Suprapubic skin (tissue), 4 donors: ENCODE measurements at places on chromosomes 2 and 18. TPM values are rescaled to one million over a fixed set of nuclear protein-coding genes. Genes with fewer than 3 reads are reported as not detected.
A peak's percentile ranks its signal among the peaks of the same experiment; 100 is the strongest.

DNA sequence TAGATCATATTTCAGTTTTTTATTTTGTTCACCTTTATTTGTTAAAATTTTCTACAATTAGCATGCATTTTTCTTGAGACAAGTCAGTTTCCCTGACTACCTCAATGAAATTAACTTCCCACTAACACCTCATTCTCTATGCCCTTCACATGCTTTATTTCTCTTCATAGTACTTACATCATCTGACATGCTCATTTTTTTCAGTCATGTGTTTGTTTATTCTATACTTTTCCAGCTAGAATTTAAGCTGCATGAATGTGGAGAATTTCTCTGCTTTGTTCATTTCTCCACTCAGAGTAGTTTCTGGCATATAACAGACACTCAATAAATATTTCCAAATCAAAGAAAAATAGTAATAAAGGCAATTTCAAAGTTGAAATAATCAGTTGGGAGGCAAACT is 78.9 kb upstream of the SCN7A start:
- no peak for DNase-seq
- H3K4me1 ChIP-seq = no peaks in the 10 kb centered on the region
- no peak overlapping the region for H3K27ac ChIP-seq
- no peak overlapping the region for H3K4me3 ChIP-seq
- H3K36me3 ChIP-seq = no peaks in the 10 kb centered on the region

DNA sequence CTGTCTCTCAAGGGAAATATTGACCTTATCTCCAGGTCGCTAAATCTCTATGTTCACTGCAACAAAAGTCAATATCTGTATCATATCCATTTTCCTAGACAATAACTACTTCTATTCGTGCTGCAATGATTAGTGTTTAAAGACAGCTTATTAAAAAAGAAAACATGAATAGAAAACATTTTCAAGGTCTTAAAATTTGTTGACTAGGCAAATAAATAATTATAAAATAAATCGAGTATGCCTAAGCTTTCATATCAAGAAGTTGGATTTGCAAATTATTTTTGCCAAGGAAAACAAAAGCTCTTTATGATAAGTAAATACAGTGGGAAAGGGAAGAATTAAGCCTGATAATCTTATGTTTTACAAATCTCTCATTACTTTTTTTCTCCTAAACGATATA is 428.5 kb downstream of the NUP35 start:
- H3K4me3 ChIP-seq = no peak overlapping the region
- no peaks in the 10 kb centered on the region for H3K36me3 ChIP-seq
- H3K27ac ChIP-seq = no peak overlapping the region
- no peaks in the 10 kb centered on the region for H3K4me1 ChIP-seq
- H3K27me3 ChIP-seq = no peaks in the 10 kb centered on the region

GRCh38 chr2:10252661-10253060 is 50.0 kb upstream of the HPCAL1 start:
- no peaks in the 10 kb centered on the region for H3K4me1 ChIP-seq
- H3K4me3 ChIP-seq = no peak overlapping the region
- no peaks in the 10 kb centered on the region for H3K27me3 ChIP-seq
- H3K36me3 ChIP-seq = no peaks in the 10 kb centered on the region

- H3K27ac ChIP-seq = peak overlapping the region; percentile 90
- no peaks in the 10 kb centered on the region for H3K36me3 ChIP-seq
- H3K4me3 ChIP-seq = no peak overlapping the region
- H3K4me1 ChIP-seq = peaks cover 69% of the 10 kb centered on the region
These were observed 128.0 kb downstream of the ARL4C start for GRCh38 chr2:234368861-234369261.

- no peaks in the 10 kb centered on the region for H3K27me3 ChIP-seq
- no peak overlapping the region for H3K27ac ChIP-seq
- H3K4me1 ChIP-seq = no peaks in the 10 kb centered on the region
- no peak for DNase-seq
- H3K4me3 ChIP-seq = no peak overlapping the region
- H3K36me3 ChIP-seq = no peaks in the 10 kb centered on the region
These were observed 494.6 kb upstream of the NRP2 start for GRCh38 chr2:205187731-205188130.

GRCh38 chr2:219636941-219637841 is 9.8 kb downstream of the SLC4A3 start:
- peaks cover 3% of the 10 kb centered on the region for H3K4me1 ChIP-seq
- H3K36me3 ChIP-seq = peaks cover 3% of the 10 kb centered on the region
- H3K27me3 ChIP-seq = peaks cover 5% of the 10 kb centered on the region
- no peak overlapping the region for H3K27ac ChIP-seq
- H3K4me3 ChIP-seq = no peak overlapping the region
- no peak for DNase-seq

DNA sequence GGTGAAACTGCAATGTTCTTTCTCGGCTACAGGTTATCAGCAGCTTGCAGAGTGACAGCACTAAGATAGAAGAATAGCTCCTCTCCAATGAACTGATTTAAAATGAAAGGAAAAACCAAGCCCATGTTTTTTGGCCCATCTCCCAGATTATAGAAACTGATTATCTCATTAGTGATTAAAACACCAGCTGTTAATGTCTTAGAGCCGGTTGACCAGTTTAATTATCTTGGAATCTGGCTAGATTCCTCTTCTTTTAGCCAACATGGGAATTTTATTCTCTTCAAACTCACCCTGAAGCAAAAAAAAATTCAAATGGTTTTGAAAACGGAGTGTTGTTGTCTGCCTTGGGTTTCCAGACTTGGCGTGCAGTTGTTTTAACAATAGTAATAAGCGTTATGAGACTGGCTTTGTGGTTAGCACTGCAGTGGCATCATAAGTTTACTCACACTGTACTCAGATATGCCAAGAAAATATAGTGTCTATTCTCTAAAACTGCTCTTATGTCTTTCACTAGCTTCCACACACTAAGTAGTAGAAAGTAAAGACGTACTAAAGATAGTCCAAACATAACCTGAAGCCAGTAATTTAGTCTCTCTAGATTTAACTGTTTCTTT is 665.3 kb downstream of the STK39 start:
- H3K4me3 ChIP-seq = no peak overlapping the region
- H3K27me3 ChIP-seq = no peaks in the 10 kb centered on the region
- H3K27ac ChIP-seq = no peak overlapping the region
- DNase-seq = no peak

DNA sequence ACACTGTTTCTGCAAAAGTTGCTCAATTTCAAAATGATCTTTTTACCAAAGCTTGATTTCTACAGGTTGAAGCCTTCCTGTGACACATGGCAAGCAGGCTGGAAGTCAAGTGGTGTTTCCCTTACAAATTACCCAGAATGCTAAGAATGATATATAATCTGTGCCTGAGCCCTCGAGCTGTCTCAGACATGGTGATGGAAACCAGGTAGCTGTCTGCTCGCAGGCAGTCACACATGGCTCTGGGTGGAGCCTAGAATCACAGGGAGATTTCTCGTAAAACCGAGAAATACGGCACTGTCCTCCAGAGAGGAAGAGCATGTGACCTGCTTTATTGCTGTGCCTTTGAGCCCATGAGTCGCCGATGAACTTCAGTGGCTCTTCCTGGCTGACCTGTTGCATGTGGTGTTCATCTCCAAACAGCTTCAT is 392.9 kb downstream of the ZNF521 start:
- DNase-seq = no peak
- H3K27ac ChIP-seq = no peak overlapping the region
- no peaks in the 10 kb centered on the region for H3K27me3 ChIP-seq
- H3K36me3 ChIP-seq = no peaks in the 10 kb centered on the region
- no peaks in the 10 kb centered on the region for H3K4me1 ChIP-seq
- H3K4me3 ChIP-seq = no peak overlapping the region

DNA sequence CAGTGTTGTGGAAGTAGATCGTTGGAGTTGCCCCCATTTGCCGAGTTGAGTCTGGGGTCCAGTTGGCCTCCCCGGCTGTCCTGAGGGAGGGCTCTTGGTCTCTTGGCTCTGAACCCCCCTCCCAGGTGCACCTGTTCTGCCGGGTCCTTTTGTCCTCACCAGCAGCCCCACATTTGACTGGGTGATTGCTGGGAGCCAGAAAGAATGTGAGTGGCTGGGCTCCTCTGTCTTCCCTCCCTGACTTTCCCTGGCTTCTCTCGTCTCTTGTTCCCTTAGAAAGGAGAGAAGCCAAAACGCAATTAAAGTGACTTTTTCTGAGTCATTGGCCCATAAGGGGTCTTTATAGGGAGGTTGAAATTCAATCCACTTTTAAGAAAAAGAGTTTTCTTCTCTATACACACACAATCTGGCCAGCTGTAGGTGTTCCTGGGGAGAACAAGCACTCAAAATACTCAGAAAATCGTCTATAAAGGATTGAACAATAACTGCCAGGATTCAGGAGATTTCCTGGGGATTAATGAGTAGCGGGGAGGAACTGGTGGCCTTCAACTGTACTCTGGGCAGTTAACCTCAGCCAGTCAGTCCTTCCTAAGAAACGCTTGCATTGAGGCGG is 131.0 kb downstream of the TMEM182 start:
- no peak overlapping the region for H3K4me3 ChIP-seq
- H3K4me1 ChIP-seq = no peaks in the 10 kb centered on the region
- H3K27me3 ChIP-seq = no peaks in the 10 kb centered on the region

DNA sequence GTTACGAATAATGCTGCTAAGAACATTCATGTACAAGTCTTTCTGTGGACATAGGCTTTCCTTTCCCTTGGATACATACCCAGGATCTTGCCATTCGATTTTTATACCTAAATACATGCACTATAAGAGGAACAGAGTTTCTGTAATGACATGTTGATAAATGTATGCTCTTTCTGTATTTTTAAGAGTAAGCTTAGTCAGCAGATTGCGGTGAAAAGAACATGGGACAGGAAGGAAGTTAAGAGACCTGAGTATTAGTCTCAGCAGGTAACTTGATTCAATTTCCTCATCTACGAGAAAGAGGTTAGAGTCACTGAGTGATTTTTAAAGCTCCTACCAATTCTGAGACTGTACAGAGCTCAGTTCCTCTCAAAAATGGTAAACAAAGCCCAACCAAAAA is 2.6 kb upstream of the TLK1 start:
- no peaks in the 10 kb centered on the region for H3K27me3 ChIP-seq
- no peak overlapping the region for H3K4me3 ChIP-seq
- H3K36me3 ChIP-seq = no peaks in the 10 kb centered on the region
- H3K4me1 ChIP-seq = peaks cover 16% of the 10 kb centered on the region
- DNase-seq = no peak
- no peak overlapping the region for H3K27ac ChIP-seq

- peak; percentile 92 for DNase-seq
- H3K36me3 ChIP-seq = no peaks in the 10 kb centered on the region
- peaks cover 47% of the 10 kb centered on the region for H3K4me1 ChIP-seq
- no peaks in the 10 kb centered on the region for H3K27me3 ChIP-seq
- peak overlapping the region; percentile 94 for H3K4me3 ChIP-seq
These were observed 1.2 kb downstream of the CFLAR start for GRCh38 chr2:201116959-201117734.

- H3K27me3 ChIP-seq = no peaks in the 10 kb centered on the region
- peaks cover 94% of the 10 kb centered on the region for H3K36me3 ChIP-seq
- peaks cover 7% of the 10 kb centered on the region for H3K4me1 ChIP-seq
- no peak overlapping the region for H3K4me3 ChIP-seq
- DNase-seq = no peak
These were observed 49.2 kb downstream of the LPIN1 start for GRCh38 chr2:11795590-11795989.

DNA sequence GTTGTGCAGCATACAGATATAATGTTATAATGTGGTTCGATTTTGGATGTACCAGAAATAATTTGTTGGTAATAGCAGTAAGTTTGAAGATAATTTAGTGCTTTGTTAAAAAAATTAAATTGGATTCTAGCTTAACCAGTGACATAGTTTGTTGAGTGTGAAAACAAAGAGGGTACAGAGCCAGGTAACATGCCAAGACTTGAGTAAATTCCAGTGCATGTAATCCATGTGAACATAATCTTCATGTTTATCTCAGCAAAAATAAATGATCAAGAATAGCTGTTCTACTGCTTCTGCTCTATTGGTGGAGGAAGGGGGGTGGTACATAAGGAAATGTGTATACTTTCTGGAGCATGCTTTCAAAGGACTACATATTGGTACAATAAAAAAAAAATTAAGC is 165.8 kb downstream of the DNAH7 start:
- H3K4me3 ChIP-seq = no peak overlapping the region
- H3K4me1 ChIP-seq = no peaks in the 10 kb centered on the region
- H3K36me3 ChIP-seq = no peaks in the 10 kb centered on the region
- no peak overlapping the region for H3K27ac ChIP-seq
- H3K27me3 ChIP-seq = no peaks in the 10 kb centered on the region

DNA sequence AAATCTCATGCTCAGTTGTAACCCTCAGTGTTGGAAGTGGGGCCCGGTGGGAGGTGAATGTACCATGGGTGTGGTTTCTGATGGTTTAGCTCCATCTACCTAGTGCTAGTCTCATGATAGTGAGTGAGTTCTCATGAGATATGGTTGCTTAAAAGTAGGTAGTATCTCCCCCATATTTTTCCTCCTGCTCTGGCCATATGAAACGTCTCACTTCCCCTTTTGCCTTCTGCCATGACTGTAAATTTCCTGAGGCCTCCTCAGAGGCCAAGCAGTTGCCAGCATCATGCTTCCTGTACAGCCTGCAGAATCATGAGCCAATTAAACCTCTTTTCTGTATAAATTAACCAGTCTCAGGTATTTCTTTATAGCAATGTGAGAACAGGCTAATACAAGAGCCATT is 62.8 kb upstream of the RNF152 start:
- DNase-seq = no peak
- H3K36me3 ChIP-seq = no peaks in the 10 kb centered on the region
- no peaks in the 10 kb centered on the region for H3K27me3 ChIP-seq
- H3K4me1 ChIP-seq = peaks cover 7% of the 10 kb centered on the region
- no peak overlapping the region for H3K4me3 ChIP-seq

DNA sequence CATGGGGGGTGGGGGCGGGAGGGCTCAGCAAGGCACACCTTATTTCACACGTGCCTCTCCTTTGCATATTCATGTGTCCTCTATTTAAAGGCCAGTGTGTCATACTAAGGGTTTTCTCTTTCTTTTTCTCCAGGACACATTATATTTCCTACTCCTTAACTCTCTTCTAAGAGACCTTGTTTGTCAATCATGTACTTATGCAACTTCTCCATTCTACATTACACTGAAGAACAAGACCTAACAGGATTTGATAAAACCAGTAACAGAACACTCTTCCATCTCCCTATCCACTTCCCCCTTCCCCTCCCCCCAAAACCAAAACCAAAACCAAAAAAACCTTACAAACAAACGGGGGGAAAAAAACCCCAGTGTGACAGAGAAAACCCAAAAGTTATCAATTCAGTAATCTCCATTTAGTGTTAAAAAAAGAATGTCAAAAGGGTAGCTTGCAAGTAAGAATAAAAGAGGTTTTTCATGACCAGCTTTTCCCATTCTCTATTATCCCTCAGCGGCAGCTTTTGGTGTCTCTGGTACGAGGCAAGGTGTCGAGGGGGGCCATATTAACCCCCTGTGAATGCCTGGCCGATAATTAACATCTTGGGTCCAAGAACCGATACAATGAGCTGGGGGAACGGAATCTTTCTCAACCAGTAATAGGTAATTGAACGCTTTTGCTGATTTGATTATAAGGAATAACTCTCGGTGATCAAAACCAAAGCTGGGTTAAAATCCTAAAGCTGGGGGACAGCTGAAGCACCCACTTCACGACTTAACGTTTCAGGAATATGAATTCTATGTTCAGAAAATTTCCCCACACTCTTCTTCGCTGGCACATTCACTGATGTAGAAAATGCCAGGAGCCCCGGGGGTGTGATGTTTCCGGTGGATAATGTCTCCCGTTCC is 191.0 kb upstream of the TCF4 start:
- no peak for DNase-seq
- H3K27me3 ChIP-seq = no peaks in the 10 kb centered on the region
- H3K4me3 ChIP-seq = peak overlapping the region; percentile 57

Gene GALNT14
- 5.4 TPM for total RNA-seq

Gene COL4A4
- total RNA-seq = 0.23 TPM

Gene TIGD1
- 6.6 TPM for total RNA-seq

Gene TMEM178A
- 2.9 TPM for total RNA-seq

Gene CTDSP1
- total RNA-seq = 140 TPM

Gene TTR
- not detected for total RNA-seq

Gene C2orf92
- total RNA-seq = 11.0 TPM

Gene RAB27B
- total RNA-seq = 18.0 TPM

Gene NR4A2
- total RNA-seq = 19.1 TPM

Gene AFTPH
- 59.5 TPM for total RNA-seq

Gene GPC1
- total RNA-seq = 164 TPM

Gene ARHGAP25
- total RNA-seq = 9.8 TPM
